Frontal cortex (tissue), 4 donors: ENCODE measurements at places on chromosomes 12 and 14.

DNA sequence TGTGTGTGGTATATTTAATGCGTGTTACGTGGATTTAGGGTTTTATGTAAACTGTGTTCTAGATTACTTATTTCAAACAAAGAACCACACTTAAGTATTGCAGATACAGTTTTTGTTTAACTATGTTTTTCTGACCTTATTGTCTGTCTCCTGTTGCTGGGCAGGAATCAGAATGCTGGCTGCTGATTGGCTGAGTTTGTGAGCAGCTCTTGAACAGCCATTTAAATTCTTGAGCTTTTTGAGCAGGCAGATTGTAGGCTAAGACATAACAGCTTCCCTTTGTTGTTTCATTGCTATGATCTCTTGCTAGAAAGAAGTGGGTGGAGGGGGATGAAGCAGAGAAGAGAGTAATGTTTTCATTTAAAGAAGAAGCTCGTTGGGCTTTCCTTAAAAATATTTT, 52.2 kb downstream of the ATF7IP start:
- DNase-seq = peak; percentile 11

DNA sequence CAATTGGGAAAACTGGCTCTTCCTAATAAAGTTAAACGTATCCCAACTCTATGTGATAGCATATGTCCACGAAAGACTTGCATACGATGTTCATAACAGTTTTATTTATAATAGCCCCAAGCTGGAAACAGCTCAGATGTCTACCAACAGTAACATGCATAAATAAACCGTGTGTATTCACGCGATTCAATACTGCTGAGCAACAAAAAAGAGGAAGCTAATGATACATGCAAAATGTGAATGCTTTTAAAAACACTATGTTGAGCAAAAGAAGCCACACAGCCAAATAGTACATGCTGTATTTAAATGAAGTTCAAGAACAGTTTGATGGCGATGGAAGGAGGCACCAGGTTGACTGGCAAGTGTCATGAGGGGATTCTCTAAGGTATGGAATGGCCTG, 55.7 kb downstream of the TRIM9 start:
- DNase-seq = no peak

GRCh38 chr12:40152783-40153383, 47.0 kb upstream of the SLC2A13 start:
- no peak for DNase-seq

DNA sequence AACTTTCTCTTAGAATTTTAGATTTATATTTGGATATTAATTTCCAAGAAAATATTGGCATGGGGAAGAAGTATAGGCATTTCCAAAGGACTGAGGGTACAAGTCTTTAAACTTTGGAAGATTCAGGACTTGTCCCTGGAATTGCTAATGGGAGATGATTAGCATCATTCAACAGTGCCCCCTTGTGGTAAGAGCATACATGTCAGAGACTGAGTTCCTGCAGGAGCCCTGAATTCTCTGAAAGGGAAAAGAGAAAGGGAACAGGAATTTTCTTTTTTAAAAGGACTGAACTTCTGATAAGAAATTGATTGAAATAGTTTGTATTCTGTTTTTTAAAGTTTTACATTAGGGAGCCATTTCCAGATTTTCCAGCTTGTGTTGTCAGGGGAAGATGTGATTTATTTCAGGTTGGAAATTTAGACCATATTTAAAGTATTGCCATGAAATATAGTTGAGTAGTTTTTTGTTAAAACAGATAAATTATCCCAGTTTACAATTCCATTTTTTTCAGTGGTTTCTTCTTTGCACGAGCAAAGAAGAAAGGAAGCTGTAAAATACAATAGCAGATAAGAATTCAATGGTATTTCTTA, 44.0 kb upstream of the REP15 start:
- peak; percentile 45 for DNase-seq

DNA sequence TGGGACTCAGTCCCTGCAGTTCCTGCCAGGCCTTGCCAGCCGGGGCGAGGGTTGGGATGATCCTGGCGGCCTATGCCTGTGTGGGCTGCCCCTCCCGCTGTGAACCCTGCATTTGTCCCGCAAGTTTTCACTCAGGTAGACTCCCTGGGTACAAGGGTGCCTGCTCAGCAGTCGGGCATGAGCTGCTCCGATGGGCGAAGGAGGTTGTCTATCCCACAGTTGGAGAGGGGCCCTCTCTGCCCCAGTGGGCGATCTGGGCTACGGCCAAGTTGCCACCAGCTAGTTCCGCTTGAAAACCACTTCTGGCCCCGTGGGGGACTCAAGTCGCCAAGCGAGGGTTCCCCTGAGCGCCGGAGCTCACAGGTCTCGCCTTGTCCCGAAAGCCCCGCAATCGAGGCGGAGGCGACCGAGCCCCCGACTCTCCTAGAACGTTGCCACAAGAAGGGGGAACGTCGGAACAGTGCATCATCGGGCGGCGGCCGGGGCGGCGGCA, 365 bp upstream of the TPI1 start:
- DNase-seq = no peak

GRCh38 chr12:127162902-127163301, 1104.1 kb upstream of the TMEM132C start:
- DNase-seq = peak; percentile 19

DNA sequence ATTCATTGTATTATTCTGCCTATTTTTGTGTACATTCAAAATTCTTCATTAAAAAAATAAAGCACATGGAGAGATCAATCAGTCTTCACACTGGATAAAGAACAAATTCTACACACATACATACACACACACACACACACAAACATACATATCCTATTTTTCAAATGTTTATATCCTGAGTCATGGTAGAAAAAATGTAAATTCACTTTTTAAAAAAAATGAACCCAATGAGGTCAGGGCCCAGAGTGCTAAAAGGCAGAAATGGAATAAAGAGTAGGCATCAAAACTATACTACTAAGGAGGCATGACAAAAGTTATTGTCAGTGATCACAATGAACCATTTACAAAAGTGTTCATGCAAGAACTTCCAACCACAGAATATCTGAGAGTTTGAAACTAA, 17.3 kb downstream of the GALC start:
- DNase-seq = no peak

GRCh38 chr12:54175200-54175963, 13.4 kb downstream of the SMUG1 start:
- no peak for DNase-seq
